ENCODE measurements at places on chromosomes 5 and 9.

GRCh38 chr9:93884808-93885207, 70.3 kb downstream of the BARX1 start:
- no peak for DNase-seq

GRCh38 chr5:24162343-24162742, 482.4 kb downstream of the CDH10 start:
- DNase-seq: no peak

- no peak for DNase-seq
These were observed 212.2 kb downstream of the FSTL4 start for GRCh38 chr5:133400120-133400519.

DNA sequence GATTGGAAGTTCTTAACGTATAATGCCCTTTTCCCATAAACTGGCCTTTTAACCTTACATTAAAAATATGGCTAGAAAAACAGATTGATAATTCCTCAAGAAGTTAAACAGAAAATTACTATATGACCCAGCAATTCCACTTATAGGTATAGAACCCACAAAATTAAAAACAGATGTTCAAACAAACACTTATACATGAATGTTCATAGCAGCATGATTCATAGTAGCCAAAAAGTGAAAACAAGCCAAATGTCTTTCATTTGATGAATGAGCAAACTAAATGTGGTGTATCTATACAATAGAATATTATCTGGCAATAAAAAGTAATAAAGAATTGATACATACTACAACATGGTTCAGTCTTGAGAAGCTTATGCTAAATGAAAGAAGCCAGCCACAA, 35.5 kb downstream of the POU5F2 start:
- DNase-seq: no peak

- DNase-seq: no peak
These were observed 571.2 kb upstream of the ZNF462 start for GRCh38 chr9:106291786-106292185.

- no peak for DNase-seq
These were observed 808.4 kb downstream of the CDH18 start for GRCh38 chr5:19179571-19179970.

DNA sequence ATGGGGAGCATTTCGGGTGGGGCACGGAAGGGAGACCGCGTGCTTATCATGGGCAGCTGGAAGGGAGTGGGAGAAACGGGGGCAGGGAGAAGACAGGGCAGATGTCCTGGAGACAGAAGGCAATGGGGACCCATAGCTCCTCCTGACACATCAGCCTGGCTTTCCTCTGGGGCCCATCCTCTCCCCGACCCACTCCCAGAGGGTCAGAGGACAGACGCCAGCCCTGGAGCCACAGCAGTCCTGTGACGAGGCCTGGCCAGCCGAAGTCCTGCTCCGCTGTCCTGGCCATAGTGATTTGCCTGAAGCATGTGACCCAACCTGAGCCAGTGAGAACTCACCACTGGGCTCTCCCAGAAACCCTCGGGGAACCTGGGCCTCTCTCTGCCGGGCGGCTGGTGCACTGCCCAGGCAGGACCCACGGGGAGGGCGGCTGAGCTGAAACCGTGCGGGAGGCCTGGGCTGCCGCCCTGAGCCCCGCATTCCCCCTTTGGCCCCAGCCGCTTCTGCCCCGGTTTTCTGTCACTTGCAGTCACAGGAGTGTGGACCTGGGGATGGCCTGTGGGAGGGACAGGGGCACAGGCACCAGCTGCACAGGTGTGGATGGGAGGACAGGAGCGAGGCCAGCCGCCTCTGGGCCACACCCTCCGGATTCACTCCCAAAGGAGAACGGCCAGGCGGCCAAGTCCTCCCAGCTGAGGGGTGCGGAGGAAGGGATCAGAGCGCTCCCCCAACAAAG, 19.8 kb downstream of the ADAMTS2 start:
- DNase-seq: no peak

- DNase-seq: no peak
These were observed 33.1 kb downstream of the FANCC start for GRCh38 chr9:95284162-95285080.

- no peak for DNase-seq
These were observed 31.0 kb downstream of the CYSTM1 start for GRCh38 chr5:140205952-140206351.

DNA sequence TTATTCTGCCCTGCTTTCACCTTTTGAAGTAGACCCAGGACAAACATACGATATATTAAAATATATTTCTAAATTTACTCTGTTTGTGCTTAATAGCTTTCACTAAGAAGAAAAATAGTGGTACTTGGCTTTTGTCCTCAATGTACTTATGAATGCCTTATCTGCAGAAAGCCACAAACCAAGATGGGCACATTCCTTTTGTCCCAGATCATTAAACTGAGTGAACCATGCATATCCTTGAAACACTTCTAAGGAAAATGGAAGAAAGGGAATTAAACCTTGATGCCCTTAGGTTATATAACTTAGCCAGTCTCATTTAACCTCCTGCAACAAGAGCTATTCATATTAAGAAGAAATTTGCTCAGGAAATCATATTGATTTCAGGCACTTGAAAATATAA, 553.8 kb upstream of the CDH9 start:
- DNase-seq: no peak

DNA sequence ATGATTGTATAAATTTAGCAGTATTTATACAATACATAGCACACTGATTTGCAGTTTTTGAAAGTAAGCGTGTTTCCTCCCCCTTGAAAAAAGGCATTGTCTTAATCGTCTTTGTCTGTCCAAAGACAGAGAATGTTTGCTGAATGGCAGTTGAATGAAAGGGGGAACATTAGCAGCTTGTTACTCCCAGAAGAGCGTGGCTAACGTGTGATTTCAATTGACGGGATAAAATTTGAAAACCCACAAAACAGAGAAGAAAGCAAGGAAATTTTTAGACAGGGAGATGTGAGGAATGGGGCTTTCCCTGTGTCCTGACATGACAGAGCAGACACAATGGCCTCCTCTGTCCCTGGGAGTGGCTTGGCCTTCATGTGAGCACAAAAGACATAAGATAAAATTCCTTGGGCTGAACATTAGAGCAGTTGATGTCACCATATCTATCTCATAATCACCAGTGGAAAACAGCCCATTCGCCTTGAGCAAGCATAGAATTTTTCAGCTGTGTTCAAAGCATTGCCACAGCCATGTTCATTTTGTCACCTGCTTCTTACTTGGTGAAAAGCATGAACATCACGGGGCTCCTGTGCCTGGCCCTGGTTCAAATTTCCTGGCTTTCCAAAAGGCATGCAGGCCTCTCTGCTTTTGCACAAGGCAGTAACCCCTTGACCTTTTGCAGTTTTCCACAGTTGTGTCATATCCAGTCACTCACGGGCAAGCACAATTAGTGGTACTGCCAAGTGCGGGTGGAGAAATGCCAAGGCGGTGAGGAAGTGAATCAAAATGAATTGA, 126.9 kb downstream of the TLE1 start:
- no peak for DNase-seq

DNA sequence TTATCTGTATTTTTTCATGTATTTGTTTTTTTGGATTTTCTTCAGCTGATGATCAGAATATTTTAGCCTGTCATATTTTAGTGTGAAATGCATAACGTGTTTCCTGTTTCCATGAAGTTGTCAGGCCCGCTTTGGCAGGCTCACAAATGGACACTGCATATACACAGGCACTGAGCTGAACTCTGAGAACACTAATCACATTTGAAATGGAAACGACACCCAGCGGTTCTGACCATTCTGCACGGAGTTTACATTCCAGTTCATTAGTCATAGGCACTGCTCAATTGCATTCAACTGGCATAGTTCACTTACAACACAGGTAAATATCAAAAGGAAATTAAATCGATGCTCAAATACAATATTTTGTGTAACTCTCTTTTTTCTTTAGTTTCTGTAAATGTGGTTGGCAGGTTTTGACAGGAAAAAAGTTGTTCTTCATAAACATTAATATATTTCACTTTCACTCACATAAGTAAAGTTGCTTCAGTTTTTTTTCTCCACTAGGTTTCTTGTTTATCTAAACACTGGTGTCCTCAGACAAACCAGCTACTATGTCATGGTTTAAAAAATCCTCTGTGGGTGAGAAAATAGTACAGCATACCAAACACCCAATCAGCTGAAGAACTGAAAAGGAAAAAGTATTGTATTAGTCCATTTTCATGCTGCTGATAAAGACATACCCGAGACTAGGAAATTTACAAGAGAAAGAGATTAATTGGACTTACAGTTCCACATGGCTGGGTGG, 559.0 kb upstream of the DAP start:
- DNase-seq: no peak

DNA sequence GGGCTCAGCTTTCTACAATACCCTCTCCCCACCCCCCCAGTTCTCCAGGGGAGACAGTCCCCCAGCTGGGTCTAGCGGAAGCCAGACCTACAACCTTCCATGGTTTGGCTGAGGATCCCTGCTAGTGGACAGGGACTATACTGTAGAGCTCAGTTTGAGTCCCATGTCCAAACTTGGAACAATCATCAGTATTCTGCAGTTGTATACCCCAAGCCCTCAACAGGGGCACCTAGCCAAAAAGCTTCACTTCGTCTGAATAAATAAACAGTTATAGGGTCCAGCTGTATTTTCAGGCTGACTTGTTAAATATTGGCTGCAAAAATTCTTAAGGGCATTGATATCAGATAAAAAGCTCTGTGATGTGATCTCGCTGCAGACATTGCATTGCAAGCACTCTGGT, 15.4 kb upstream of the C9 start:
- no peak for DNase-seq

DNA sequence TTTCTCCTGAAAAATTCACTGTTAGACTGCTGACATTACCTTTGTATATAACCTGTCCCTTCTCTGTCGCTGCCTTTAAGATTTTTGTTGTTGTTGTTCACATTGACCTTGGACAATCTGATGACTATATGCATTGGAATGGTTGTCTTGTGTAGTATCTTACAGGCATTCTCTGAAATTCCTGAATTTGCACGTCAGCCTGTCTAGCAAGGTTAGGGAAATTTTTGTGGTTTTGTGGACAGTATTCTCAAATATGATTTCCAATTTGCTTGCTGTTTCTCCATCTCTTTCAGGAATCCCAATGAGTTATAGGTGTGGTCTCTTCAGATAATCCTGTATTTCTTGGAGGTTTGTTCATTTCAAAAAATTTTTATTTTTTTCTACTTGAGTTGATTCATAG, 140.8 kb downstream of the PRR16 start:
- no peak for DNase-seq

- DNase-seq: no peak
These were observed 233.4 kb upstream of the RGMB start for GRCh38 chr5:98540056-98540455.

DNA sequence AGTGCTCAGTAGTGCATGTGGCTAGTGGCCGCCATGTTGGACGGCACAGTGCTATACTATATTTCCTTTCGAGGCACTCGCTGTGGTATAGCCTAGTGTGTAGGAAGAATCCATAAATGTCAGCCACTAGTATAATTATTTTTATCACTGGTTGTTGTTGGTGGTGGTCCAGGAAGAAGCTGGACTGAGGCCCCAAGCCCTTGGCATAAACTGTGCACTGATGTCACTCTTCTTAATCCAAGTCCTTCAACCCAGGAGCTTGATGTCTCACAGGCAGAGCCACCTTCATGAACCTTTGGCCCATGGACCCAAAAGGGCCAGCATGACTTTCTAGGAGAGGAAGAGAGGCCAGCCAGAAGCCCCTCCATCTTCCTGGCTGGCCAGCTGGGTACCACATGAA, 32.5 kb upstream of the SYNPO start:
- no peak for DNase-seq

DNA sequence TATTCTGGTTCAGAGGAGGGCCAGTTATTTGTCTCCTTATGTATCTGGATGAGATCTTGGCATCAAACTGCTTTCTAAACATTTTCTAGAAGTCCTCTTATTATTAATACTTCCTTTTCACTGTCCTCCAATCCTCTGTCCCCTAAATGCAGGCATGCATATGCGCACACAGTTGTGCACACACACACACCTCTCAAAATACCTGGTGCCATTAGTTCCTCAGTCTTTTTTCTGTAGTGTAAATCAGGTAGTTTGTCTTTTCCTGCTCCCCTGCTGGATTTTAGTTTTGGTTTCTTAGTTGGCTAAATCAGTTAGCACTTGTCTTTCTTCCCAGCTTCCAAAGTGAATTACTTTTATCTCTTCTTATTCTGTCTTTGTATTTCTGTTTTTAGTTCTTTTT, 55.8 kb upstream of the LRRC70 start:
- no peak for DNase-seq

GRCh38 chr5:102809033-102809432, 53.9 kb downstream of the PAM start:
- DNase-seq: no peak

GRCh38 chr9:77463151-77463550, 185.0 kb downstream of the GNA14 start:
- no peak for DNase-seq

DNA sequence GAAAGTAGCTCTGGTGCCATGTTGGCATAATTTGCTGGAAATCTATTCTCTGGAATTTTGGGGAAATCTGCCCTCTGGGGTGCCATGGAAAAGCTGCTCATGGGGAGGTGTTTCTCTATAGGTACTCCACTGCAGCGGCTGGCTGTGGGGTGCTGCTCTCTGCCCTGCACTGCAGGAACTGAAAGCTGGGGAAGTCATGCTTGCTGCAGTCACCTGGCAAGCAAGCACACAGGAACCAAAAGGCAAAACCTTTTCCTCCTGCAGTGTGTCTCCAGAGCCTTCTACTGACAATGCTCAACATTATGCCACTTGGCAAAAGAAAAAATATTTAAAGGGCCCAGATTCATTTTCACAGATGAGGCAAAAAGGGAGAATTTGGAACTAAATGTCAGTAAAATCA, 25.8 kb upstream of the CARNMT1 start:
- DNase-seq: no peak

DNA sequence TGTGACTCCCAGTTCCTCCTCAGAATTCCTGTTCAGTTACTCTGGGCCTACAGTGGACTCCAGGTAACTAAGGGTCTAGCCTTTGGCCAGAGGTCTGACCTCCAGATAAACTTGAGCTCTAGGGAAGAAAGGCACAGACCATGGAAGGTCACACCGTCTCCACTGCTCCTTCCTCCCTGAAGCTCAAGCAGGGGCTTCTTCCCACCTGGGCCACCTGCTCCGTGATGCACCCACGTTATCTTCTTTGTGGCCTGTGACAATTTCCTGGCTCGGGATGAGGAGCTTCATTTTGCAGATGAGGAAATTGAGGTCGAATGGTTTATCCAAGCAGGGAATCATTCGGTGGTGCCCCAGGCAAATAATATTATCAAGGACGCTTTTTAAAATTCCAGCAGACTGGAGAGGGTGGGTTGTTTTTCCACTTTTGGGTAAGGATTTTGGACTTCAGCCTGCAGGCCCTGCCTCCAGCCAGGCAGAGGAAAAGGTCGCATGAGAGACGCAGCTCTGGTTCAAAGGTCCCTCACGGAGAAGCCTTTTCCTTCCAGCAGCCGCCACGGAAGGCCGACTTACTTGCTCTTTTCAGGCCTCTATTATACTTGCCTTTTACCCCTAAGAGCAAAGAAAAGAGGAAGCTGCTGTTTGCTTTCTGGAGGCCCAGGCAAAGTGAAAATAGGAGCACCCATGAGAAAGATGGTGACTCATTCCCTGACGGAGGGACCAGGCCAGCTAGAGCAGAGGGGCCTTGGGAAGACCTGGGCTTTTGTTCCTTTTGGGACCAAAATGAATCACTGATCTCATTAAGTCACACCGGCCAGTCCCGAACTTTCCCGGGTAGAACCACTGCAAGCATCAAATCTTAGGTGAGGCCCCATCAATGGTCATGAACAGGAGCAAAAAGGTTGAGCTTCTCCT, 22.8 kb upstream of the DUSP1 start:
- no peak for DNase-seq

GRCh38 chr5:180637962-180638680, 11.3 kb downstream of the FLT4 start:
- no peak for DNase-seq

GRCh38 chr5:75037106-75037505, 15.3 kb downstream of the GCNT4 start:
- no peak for DNase-seq

All from stimulated activated naive CD8-positive, alpha-beta T cell treated with anti-CD3 and anti-CD28 coated beads, Interleukin-15, amount 100 ng/mL, for 72 hours (primary cell).